ENCODE measurements at places on chromosomes 6 and 20. TPM values are rescaled to one million over a fixed set of nuclear protein-coding genes. Genes with fewer than 3 reads are reported as not detected.

APOBEC2 gene
- total RNA-seq: not detected

NOX3 gene
- not detected for total RNA-seq

SMIM28 gene
- not detected for total RNA-seq

DBNDD2 gene
- total RNA-seq: 13.0 TPM

HSPA1L gene
- 2.0 TPM for total RNA-seq

PHF10 gene
- total RNA-seq: 53.6 TPM

TMEM74B gene
- total RNA-seq: not detected
